AG09309 (cell line): ENCODE measurements at places on chromosomes 13 and 19.

GRCh38 chr13:102670130-102670529 lies 24.7 kb downstream of the METTL21C start:
- no peak for DNase-seq

- DNase-seq = peak; percentile 37
Measured at GRCh38 chr13:74930402-74931165, 551.4 kb downstream of the TBC1D4 start.

DNA sequence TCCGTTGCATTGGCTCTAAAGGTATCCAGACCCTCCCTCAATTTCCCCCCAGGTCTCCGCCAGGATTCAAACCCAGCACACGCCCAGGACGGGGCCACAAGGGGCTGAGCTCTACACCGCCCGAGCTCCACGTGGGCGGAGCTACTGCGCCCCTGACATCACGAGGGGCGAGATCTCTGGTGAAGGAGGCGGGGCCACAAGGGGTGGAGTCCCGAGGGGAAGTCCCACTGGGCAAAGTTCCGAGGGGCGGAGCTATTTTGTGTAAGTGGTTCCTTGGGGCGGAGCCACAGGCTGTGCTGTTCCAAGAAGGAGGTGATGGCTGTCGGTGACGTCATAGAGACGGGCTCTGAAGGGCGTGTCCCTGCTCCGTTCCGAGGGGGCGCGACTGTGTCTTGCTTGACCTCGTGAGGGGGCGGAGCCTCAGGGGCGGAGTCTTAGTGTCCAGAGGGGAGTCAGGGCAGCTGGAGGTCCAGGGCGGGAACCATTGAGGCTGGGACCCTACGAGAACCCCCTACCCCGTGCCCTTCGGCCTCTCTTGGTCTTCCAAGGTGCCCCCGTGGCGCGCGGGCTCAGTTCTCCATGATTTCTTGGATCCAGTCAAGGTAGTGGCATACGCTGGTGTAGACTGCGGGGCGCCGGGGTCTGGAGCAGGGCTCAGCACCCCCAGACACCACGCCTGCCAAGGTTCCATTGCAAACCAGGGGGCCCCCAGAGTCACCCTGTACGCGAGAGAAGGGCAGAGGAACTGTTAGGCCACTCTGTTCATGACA lies 1.3 kb upstream of the KLK8 start:
- DNase-seq = no peak

DNA sequence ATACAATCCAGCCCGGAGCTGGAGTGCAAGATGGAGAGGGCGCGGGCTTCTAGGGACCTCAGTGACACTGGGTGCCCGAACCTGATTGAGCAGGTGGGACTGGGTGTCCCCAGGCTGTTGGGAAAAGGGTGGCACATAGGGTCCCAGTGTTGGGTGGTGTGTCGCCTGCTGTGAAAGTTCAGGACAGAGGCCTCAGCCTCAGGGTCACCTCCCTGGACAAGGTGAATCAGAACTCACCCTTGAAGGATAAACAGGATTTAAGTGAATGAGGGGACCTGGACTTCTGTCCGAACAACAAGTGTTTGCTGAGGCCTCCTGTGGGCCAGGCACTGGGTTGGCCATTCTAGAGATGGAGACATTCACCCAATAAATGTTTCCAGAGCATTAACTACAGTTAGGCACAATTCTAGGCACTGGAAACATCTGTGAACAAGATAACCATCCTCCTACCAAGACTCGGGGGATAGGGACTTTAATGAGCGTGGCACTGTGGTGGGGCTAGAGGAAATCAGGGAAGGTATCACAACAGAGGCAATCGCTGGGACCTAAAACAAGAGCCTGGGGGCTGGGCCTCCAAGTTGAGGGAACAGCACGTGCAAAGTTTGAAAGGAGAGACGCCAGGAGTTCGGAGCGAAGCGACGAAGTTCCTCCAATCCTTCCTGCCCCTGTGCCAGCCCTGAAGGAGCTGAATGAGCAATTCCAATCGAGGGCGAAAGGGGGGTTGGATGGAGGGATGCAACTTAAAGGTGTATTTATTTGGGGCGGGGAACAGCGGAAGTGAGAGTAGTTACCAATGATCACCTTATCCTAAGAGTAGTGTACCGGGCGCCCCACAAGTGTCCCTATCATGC lies 921 bp upstream of the POLD1 start:
- no peak for DNase-seq

DNA sequence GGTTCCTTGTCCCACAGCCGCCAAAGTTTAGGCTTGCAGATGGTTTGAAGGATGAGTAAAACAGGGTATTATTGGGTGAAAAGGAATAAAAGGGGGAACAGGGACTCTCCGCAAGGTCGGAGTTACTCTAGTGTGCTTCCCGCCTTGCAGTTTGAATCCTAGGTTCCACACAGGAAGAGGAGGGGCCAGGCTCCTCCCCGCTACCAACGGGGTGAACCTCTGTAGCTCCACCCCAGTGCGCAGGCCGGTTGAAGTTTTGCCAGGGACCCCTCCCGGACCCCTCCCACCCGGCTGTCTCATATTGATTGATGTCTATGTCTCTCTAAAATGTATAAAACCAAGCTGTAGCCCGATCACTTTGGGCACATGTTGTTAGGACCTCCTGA lies 11.6 kb upstream of the GTF2F2 start:
- no peak for DNase-seq

DNA sequence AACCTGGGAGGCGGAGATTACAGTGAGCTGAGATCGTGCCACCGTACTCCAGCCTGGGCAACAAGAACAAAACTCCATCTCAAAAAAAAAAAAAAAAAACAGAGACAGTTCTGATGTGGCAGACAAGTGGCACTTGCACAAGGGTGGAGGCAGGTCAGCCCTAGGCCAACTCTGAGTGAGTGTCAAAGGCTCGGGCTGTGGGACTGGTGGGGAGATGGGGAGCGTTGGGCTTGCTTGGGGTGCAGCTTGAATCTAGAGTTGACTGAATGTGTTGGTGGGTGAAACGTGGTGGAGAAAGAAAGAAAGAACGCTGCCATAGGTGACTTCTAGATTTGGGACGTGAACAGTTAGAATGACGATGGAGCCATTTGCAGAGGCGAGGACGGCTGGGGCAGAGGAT lies 121.3 kb upstream of the SPACA7 start:
- DNase-seq = no peak

- no peak for DNase-seq
Measured at GRCh38 chr13:43785650-43786471, 911 bp downstream of the ENOX1 start.

DNA sequence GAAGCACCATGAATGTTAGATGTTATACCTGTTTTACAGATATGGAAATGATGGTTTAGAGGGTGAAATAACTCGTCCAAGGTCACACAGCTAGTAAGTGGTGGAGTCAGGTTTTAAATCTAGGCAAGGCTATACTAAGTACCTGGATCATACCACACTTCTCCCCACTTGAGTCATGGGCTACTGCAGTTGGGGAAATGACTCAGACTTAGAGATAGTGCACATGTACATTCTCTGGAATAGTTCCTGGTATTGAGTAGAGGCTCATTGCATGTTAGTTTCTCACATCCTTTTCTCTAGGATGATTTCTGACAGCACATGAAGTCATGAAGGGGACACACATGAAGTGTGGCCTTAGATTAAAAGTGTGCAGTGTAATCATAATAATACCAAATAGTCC lies 76.2 kb upstream of the TNFSF11 start:
- no peak for DNase-seq

DNA sequence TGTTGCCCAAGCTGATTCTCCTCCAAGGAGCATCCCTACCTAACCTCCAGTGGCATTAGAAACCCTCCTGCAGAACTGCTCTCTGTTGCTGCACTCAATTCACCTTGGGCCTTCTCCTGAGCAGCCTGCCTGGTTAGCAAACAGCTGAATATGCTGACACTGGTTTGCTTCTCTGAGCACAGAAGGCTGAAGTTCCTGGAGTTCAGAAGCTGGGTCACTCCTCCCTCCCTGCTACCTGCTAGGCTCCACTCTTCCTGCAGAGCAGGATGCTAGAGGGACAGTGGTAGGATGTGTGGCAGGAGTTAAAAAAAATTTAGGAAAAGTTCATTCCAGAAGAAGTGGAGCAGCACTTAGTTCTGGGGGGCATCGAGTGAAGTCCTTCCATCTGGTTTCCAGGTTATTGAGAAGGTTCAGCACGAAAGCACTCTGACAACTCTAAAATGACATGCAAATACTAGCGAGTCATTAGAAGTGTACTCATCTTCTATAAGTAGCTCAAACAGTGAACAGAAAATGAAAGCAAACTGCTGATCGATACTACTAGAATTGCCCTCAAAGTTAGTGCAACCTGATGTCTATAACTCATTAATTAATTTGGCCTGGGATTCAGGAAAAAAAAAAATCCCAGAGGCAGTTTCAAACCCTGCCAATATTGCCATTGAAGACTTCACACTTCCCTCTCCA lies 293.7 kb downstream of the POU4F1 start:
- no peak for DNase-seq

GRCh38 chr13:93226623-93227279 lies at the start of gene GPC6:
GPC6 (plus strand) TSS chr13:93226807.
- peak; percentile 88 for DNase-seq

DNA sequence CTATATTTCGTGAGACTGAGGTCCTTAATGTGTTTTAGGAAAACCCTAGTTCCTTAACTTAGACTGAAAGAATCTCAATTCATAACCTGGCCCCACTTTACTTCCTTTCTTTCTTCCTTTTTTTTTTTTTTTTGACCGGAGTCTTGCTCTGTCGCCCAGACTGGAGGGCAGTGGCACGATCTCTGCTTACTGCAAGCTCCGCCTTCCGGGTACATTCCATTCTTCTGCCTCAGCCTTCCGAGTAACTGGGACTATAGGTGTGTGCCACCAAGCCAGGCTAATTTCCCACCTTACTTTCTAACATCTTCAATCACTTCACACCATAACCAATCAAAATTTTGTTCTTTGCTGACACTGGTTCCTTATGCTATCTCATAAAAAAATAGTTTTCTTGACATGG lies 2097.0 kb downstream of the PCDH9 start:
- DNase-seq = no peak

DNA sequence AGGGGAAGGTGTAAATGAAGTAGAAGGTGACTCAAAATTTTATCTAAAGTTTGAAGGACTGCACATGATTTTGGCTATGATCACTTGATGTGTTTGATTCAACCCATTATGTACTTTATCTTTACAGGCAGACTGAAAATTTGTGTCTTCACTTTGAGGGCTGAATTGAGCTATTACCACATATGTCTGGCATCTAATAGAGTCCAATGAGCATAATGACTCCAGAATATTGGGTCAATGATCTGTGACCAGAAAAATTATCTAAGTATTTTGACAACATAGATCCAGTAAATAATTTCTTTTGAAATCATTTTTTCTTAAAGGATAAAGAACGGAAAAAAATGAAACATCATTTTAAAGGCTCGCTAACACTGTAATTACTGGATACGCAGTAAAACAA lies 2810.0 kb downstream of the PCDH9 start:
- no peak for DNase-seq

DNA sequence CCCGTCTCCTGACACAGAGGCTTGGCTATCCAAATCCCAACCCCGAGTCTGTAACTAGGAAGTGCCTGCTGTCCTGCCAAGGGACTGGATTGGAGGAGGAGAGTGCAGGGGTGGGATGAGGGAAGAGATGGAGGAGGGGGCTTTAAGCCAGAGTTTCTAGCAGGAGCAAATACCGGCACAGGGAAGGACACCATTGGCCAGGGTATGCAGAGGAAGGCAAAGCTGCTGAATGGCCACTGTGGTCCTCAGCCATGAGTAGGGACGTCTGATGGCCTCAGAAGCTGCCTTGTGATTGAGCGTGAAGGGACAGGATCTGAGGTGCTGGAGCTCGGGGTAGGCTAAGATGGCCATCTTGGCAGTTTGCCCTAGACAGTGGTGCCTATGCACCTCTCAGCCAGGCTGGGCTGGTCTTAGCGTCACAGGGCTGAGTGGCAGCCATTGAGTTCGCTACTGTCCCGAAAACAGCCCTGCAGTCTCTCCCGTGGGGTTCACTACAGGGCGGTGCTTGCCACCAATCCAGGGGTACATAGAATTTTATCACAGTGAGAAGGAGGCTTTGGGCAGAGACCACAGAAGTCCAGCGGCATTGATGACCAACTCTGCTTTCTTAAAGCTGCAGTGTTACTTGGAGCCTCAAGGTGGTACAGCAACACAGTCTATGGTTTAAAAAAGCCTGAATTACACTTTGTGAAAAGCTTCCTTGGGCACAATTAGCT lies 61.8 kb downstream of the AKAP11 start:
- DNase-seq = no peak

- no peak for DNase-seq
Measured at GRCh38 chr13:23992781-23993679, 95.7 kb upstream of the C1QTNF9B start.

DNA sequence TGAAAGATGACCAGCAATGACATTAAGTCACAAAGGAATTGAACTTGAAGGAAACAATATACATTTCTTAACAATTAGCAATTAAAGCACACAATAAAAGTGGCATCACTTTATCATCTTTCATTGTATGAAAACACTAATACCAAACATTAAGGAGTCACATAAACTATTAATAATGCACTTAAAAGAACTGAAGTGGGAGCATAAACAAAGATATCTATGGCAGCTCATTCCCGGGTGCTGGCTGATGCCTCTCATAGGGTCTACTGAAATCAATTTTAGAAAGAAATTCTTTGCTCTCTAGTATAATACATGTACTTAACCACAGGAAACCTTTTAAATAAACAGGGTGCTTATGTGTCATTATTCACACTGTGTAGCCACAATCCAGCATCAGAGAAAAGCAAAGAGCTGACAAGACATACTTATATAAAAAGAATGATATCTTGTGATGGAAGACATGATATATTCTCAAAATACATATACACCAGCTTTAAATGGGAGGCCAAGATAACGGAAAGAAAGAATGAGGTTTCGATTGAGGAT lies 1207.8 kb downstream of the EFNB2 start:
- DNase-seq = no peak

- no peak for DNase-seq
Measured at GRCh38 chr13:68608147-68608546, 1378.0 kb upstream of the PCDH9 start.

- no peak for DNase-seq
Measured at GRCh38 chr19:703651-704446, 4.9 kb upstream of the PALM start.

DNA sequence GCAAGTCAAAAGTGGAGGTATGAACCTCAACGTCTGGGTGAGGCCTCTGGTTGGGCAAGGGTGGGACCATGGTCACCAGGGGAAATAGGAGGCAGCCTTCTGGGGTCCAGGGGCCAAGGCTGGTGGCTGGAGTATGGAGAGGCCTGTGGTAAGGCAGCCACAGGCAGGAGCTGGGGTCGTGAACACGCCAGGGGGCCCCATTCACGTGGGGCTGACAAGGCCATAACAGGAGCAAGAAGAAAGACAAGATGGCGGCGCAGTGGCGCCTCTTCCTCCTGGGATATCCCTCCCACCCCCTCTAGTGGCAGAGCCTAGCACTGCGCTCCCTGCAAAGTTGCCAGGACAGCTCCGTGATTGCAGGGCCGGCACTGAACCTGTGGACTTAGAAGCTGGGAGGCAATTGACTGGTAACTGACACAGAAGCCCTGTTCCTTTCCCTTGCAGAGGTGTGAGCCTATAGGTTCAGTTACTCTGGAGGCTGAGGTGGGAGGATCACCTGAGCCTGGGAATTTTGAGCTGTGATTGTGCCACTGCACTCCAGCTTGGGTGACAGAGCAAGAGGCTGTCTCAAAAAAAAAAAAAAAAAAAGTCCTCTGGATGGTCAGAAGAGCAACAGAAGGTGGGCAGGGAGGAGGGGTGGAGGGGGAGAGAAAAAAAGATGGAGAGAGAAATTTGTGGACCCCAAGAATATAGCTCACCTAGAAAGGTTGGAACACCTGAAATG lies 19.7 kb upstream of the EDDM13 start:
- DNase-seq = peak; percentile 29

- DNase-seq = no peak
Measured at GRCh38 chr19:19342086-19343015, 21.7 kb downstream of the MAU2 start.
